ENCODE measurements at places on chromosomes 2 and 18.

GRCh38 chr18:9293948-9294347, 40.6 kb upstream of the TWSG1 start:
- no peaks in the 10 kb centered on the region for H3K27me3 ChIP-seq
- no peaks in the 10 kb centered on the region for H3K4me1 ChIP-seq
- H3K4me3 ChIP-seq, result no peak overlapping the region
- no peaks in the 10 kb centered on the region for H3K36me3 ChIP-seq
- no peak for DNase-seq
- no peak overlapping the region for H3K27ac ChIP-seq

- H3K4me1 ChIP-seq, result peaks cover 7% of the 10 kb centered on the region
- no peak overlapping the region for H3K4me3 ChIP-seq
- DNase-seq, result peak; percentile 45
- no peak overlapping the region for H3K27ac ChIP-seq
- H3K27me3 ChIP-seq, result no peaks in the 10 kb centered on the region
These were observed 12.7 kb upstream of the PTPN4 start for GRCh38 chr2:119746836-119747686.

GRCh38 chr2:240320204-240320993, 115.1 kb upstream of the GPC1 start:
- no peak overlapping the region for H3K27ac ChIP-seq
- H3K36me3 ChIP-seq, result no peaks in the 10 kb centered on the region
- no peak for DNase-seq
- no peaks in the 10 kb centered on the region for H3K4me1 ChIP-seq
- H3K27me3 ChIP-seq, result no peaks in the 10 kb centered on the region

DNA sequence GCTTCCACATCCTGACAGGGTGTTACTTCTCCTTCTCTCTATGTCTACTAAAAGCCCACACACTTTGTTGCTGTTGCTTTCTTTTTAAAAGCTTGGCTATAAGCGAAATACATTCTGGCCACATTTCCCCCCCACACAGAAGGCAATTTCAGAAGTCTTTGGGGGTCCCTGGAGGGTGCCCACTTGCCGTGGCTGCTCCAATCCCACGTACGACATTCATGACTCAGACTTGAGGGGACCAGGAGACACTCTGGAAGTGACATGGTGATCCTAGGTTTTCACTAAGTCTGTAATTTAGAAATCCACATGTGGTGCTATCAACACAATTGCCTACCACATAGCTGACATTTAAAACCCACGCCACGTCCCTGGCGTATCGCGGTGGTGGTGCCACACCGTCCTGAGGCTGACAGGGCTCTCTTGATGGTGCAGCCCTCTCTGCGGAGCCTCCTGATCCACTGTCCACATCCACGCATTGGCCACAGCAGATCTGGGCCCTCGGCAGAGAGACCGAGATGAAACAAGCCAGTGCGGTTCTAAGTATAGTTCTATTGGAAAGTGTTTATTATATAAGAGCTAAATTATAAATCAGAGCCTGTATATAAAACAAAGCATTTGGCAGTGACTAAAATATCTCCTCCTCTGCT, 42.4 kb downstream of the CYP27C1 start:
- H3K27ac ChIP-seq, result no peak overlapping the region
- no peak for DNase-seq
- no peaks in the 10 kb centered on the region for H3K36me3 ChIP-seq
- no peaks in the 10 kb centered on the region for H3K27me3 ChIP-seq
- H3K4me3 ChIP-seq, result no peak overlapping the region

GRCh38 chr2:112048887-112049286, 6.2 kb upstream of the TMEM87B start:
- no peaks in the 10 kb centered on the region for H3K4me1 ChIP-seq
- H3K27me3 ChIP-seq, result no peaks in the 10 kb centered on the region
- no peak overlapping the region for H3K27ac ChIP-seq
- H3K36me3 ChIP-seq, result no peaks in the 10 kb centered on the region
- DNase-seq, result no peak
- H3K4me3 ChIP-seq, result no peak overlapping the region

- no peak for DNase-seq
- peak overlapping the region; percentile 97 for H3K4me3 ChIP-seq
- H3K36me3 ChIP-seq, result peaks cover 11% of the 10 kb centered on the region
- H3K27me3 ChIP-seq, result no peaks in the 10 kb centered on the region
These were observed 781 bp upstream of the SLC5A6 start for GRCh38 chr2:27212626-27213471.

DNA sequence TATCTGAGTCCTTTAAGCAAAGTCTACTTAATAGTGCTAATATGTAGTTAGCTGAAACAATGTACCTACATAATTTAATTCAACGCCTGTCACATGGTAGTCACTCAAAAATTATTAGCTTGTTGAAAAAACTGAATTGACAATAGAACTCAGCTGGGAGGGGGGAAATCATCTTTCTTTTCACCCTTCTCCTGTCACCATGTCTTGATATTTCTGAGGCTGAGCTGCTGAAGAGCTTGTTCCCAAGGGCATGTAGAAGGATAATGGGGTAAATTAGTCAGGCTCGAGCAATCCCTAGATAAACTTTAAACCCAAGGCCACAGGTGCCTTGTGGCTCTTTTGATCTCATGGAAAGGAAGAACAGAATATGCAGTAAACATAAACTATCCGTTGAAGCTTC, 339.6 kb upstream of the LRATD1 start:
- no peak overlapping the region for H3K27ac ChIP-seq
- DNase-seq, result no peak
- no peak overlapping the region for H3K4me3 ChIP-seq
- H3K27me3 ChIP-seq, result no peaks in the 10 kb centered on the region
- H3K36me3 ChIP-seq, result no peaks in the 10 kb centered on the region

GRCh38 chr2:191001032-191001431, 12.9 kb downstream of the STAT1 start:
- H3K4me3 ChIP-seq, result no peak overlapping the region
- H3K4me1 ChIP-seq, result no peaks in the 10 kb centered on the region
- peaks cover 56% of the 10 kb centered on the region for H3K36me3 ChIP-seq
- H3K27ac ChIP-seq, result no peak overlapping the region

DNA sequence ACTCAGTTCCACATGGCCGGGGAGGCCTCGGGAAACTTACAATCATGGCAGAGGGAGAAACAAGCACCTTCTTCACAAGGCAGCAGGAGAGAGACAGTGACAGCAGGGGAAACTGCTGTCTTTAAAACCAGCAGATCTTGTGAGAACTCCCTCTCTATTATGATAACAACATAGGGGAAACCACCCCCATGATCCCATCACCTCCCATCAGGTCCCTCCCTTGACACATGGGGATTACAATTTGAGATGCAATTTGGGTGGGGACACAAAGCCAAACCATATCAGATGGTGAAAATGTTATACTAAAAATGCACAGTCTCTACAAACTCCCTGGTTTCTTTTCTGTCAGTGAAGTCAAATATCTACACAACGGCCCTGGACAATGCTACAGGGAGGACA, 9.2 kb downstream of the TMEM18 start:
- no peaks in the 10 kb centered on the region for H3K27me3 ChIP-seq
- H3K27ac ChIP-seq, result no peak overlapping the region
- H3K36me3 ChIP-seq, result peaks cover 36% of the 10 kb centered on the region
- DNase-seq, result no peak

- DNase-seq, result no peak
- H3K36me3 ChIP-seq, result no peaks in the 10 kb centered on the region
- H3K27me3 ChIP-seq, result no peaks in the 10 kb centered on the region
- H3K4me3 ChIP-seq, result no peak overlapping the region
- no peaks in the 10 kb centered on the region for H3K4me1 ChIP-seq
- H3K27ac ChIP-seq, result no peak overlapping the region
These were observed 8.0 kb upstream of the SESTD1 start for GRCh38 chr2:179272406-179273192.

- DNase-seq, result no peak
- H3K27ac ChIP-seq, result no peak overlapping the region
- peaks cover 22% of the 10 kb centered on the region for H3K27me3 ChIP-seq
- H3K36me3 ChIP-seq, result no peaks in the 10 kb centered on the region
These were observed 188.7 kb downstream of the RTP5 start for GRCh38 chr2:242058116-242058680.

GRCh38 chr2:200850512-200851256, 13.8 kb downstream of the CLK1 start:
- peaks cover 48% of the 10 kb centered on the region for H3K36me3 ChIP-seq
- H3K27me3 ChIP-seq, result no peaks in the 10 kb centered on the region
- no peaks in the 10 kb centered on the region for H3K4me1 ChIP-seq
- H3K27ac ChIP-seq, result no peak overlapping the region
- H3K4me3 ChIP-seq, result no peak overlapping the region
- DNase-seq, result no peak

DNA sequence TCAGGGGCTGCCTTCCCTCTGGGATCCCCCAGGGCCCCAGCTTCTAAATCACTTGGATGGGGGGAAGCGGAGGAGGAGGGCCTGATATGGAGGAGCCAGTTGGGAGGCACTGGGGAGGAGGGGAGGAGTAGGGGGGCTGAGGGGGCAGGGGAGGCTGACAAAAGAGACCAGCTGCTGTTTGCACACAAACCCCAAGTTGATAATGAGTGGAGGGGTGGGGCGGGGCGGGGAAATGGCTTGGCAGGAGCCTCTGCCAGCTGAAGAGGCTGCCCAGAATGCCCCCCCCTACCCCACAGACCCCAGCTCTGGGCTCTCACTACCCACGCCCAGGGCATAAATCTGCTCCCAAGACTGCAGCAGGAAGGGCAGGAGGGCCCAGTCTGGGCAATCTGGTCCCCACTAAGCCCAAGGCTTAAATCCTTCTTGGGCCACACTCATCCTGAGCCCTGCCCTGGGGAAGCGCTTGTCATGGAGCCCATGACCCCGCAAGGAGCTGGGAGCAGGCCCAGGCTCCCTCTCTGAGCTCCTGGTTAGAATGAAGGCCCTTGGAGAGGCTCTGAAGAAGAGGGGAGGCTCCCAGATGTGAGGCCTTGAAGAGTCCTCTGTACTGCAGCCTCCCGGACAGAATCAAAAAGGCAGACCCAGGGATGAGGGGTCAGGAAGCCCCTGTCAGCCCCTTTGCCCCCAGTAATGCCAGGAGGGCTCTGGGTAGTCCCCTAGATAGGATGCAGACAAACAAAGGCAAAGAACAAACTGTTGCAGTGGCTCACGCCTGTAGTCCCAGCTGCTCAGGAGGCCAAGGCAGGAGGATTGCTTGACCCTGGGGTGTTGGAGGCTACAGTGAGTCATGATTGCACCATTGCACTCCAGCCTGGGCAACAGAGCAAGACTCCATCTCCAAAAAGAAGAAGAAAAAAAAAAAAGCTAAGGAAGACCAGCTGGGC, 24.8 kb upstream of the PTMA start:
- H3K27ac ChIP-seq, result no peak overlapping the region
- peaks cover 31% of the 10 kb centered on the region for H3K4me1 ChIP-seq
- no peak overlapping the region for H3K4me3 ChIP-seq
- no peaks in the 10 kb centered on the region for H3K36me3 ChIP-seq

GRCh38 chr2:25402477-25402876, 60.8 kb upstream of the DNMT3A start:
- no peaks in the 10 kb centered on the region for H3K4me1 ChIP-seq
- H3K4me3 ChIP-seq, result no peak overlapping the region
- H3K36me3 ChIP-seq, result no peaks in the 10 kb centered on the region

- H3K36me3 ChIP-seq, result no peaks in the 10 kb centered on the region
- no peak overlapping the region for H3K27ac ChIP-seq
- no peak overlapping the region for H3K4me3 ChIP-seq
- no peaks in the 10 kb centered on the region for H3K27me3 ChIP-seq
- DNase-seq, result no peak
These were observed 134.7 kb downstream of the MSTN start for GRCh38 chr2:189927823-189928222.

DNA sequence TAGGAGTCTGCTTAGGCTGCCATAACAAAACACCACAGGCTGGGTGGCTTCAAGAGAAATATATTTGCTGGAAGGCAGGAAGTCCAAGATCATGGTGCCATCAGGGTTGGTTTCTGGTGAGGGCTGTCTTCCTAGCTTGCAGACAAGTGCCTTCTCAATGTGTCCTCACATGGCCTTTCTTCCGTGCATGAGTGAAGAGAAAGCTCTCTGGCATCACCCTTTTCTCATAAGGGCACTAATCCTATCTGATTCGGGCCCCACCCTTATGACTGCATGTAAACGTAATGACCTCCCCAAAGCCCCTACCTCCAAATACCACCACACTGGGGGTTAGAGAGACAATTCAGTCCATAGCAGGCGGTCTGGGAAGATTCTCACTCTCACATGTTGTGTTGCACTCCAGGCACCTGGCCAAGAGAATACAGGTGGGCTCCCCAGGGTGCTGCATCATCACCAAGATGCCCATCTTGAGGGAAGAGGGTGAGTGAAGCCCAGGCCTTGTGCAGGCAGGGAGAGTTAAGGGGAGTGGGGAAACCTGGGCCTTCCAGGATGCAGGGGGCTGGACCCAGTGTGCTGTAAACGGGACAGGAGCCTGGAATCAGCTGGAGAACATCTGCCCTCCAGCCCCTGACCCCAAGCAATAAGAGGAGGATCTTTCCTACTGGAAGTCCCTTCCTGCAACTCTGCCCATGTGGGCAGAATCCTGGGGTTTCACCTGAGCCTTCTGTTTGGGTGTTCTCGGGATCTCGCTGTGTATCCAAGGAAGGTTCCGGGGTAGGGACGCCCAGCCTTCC, 10.2 kb downstream of the CATIP start:
- no peaks in the 10 kb centered on the region for H3K36me3 ChIP-seq
- no peak for DNase-seq
- H3K27me3 ChIP-seq, result no peaks in the 10 kb centered on the region
- peak overlapping the region; percentile 71 for H3K4me3 ChIP-seq

DNA sequence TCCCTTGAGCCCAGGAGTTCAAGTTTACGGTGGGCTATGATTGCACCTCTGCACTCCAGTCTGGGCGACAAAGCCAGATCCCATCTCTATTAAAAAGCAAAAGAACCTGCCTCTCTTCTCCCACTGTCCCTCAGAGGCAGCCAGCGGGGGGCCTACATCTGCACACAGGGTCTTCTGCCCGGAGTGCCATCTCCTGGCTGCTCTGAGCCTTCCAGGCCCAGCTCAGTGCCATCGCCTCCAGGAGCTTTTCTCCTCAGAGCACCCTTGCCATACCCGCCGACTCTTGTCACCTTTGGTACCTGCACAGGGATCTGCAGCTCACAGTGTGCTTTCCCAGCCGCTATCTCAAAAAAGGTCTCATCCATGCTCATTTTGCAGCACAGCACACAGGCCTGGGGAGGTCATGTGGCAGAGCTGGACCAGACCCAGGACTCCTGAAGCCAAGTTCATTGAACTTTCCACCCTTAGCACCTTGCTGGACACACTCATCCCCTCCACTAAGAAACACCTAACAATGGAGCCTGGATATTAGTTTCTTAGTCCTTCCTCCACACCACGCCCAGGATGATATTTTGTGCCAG, 186.3 kb downstream of the HAUS1 start:
- H3K27me3 ChIP-seq, result no peaks in the 10 kb centered on the region
- H3K4me1 ChIP-seq, result peaks cover 10% of the 10 kb centered on the region
- H3K4me3 ChIP-seq, result no peak overlapping the region
- no peaks in the 10 kb centered on the region for H3K36me3 ChIP-seq

All from H1 (cell line).